ENCODE measurements at places on chromosomes 3 and 15. TPM values are rescaled to one million over a fixed set of nuclear protein-coding genes. Genes with fewer than 3 reads are reported as not detected.

The STRC gene
- total RNA-seq, result 0.72 TPM

The B3GALNT1 gene
- 2.2 TPM for total RNA-seq

The UROC1 gene
- total RNA-seq, result not detected

The EEFSEC gene
- total RNA-seq, result 19.6 TPM

The GOLGA8T gene
- not detected for total RNA-seq

The UNC45A gene
- 66.8 TPM for total RNA-seq

The TERC gene
- total RNA-seq, result 29.0 TPM

The CCR3 gene
- total RNA-seq, result not detected

The CLDN18 gene
- total RNA-seq, result not detected

The LRRC31 gene
- total RNA-seq, result not detected

The GADL1 gene
- total RNA-seq, result not detected

The BDH1 gene
- total RNA-seq, result 118 TPM

The MUC20 gene
- total RNA-seq, result 0.65 TPM

The GP5 gene
- total RNA-seq, result 0.72 TPM

The C3orf22 gene
- total RNA-seq, result not detected

The WDR93 gene
- total RNA-seq, result not detected

The CHL1 gene
- total RNA-seq, result not detected

The KCTD6 gene
- 5.8 TPM for total RNA-seq

The GP9 gene
- not detected for total RNA-seq

The ZPLD1 gene
- not detected for total RNA-seq

The CCR2 gene
- total RNA-seq, result 0.81 TPM

The CCRL2 gene
- 2.8 TPM for total RNA-seq

The OR5K2 gene
- total RNA-seq, result not detected

The CPLX3 gene
- total RNA-seq, result not detected

The CCDC9B gene
- total RNA-seq, result 2.3 TPM

The MAP6D1 gene
- 3.8 TPM for total RNA-seq

The SEMA5B gene
- total RNA-seq, result not detected

The GOLGA8G gene
- not detected for total RNA-seq

The TLR9 gene
- 2.0 TPM for total RNA-seq

The MUC13 gene
- total RNA-seq, result not detected

The DAPK2 gene
- total RNA-seq, result 1.2 TPM

The PDCD6IP gene
- total RNA-seq, result 139 TPM

The SLC28A2 gene
- not detected for total RNA-seq

The CDHR4 gene
- not detected for total RNA-seq

The TMEM266 gene
- not detected for total RNA-seq

The TF gene
- 0.02 TPM for total RNA-seq

The SCAPER gene
- total RNA-seq, result 32.7 TPM

The ZBTB11 gene
- total RNA-seq, result 28.5 TPM

The ZIC1 gene
- not detected for total RNA-seq

The ZNF80 gene
- total RNA-seq, result 2.3 TPM

The KLHL6 gene
- 32.4 TPM for total RNA-seq
